ENCODE measurements at places on chromosomes 16 and 17.

DNA sequence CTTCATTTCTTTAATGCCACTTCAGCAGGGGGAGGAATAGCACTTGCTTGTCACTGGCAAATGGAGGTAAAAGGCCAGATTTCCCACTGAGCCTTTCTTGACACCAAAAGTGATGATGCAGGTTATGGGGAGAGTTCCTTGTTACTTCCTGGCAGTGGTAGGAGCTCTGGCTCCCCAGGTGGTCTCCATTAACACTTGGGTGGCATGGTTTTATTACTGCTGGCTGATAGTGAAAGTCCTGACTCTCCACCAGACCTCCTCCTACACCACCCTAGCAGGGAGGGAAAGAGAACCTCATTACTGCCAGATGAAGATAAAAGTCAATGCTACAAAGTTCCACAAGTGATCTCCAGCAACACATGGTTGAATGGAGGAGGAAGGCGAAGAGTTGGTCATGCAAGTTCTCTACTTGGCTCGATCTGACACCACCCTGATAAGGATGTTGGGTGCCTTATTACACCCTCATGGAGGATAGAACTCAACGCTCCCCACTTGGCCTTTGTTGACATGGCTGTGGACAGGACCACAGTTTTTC is 152.7 kb upstream of the GNAO1 start:
- DNase-seq, result no peak

DNA sequence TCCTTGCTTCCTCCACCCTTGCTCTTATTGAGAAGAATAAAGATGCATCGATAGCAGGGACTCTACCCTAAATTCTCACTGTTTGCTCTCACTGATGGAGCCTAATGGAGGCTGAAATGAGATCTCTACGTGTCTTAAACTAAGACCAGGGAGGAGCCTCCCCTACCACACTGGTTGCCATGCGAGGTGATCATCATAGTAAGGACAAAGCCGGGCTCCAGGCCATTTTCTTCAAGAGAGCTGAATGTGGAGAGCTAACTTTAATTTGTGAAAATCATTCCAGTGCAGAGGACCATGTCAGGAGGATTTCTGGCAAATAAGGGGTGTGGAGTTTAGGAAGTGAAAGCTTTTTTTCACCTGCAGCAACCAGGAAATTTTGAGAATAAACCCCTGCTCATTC is 5.6 kb downstream of the CDH11 start:
- DNase-seq, result no peak

DNA sequence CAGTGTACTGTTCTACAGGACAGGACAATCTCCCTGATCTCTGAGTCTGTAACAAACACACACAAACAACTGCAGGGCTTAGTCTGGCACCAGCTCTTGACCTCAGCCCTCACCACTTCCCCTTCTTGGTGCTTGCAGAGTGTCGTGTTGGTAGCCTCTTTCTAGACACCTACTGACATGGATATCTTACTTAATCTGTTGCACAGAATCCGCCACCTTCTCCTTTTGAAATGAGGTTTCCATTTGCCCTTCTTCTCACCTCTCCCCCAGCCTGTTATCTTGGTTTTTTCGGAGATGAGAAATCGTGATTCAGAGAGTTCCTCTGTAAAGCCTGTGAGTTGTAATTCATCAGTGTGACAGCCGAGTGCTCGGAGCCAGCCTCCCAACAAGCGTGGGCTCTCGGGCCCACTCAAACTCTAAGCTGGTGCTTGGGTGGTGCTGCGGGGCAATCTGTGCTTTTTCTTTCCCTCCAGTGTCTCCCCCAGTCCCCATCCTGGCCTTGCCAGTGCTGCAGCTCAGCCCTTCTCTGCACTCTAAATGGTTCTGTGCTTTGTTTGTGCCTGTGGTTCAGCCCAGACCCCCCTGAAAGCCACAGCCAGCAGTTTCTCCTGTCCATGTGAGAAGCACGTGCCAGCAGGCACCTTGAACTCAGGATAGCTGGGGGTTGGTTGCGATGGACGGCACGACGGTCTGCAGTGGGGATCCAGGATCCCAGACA is 28.1 kb downstream of the KIAA0513 start:
- DNase-seq, result peak; percentile 96

- DNase-seq, result no peak
Observed at GRCh38 chr17:61118871-61119270, 280.8 kb upstream of the TBX2 start.

DNA sequence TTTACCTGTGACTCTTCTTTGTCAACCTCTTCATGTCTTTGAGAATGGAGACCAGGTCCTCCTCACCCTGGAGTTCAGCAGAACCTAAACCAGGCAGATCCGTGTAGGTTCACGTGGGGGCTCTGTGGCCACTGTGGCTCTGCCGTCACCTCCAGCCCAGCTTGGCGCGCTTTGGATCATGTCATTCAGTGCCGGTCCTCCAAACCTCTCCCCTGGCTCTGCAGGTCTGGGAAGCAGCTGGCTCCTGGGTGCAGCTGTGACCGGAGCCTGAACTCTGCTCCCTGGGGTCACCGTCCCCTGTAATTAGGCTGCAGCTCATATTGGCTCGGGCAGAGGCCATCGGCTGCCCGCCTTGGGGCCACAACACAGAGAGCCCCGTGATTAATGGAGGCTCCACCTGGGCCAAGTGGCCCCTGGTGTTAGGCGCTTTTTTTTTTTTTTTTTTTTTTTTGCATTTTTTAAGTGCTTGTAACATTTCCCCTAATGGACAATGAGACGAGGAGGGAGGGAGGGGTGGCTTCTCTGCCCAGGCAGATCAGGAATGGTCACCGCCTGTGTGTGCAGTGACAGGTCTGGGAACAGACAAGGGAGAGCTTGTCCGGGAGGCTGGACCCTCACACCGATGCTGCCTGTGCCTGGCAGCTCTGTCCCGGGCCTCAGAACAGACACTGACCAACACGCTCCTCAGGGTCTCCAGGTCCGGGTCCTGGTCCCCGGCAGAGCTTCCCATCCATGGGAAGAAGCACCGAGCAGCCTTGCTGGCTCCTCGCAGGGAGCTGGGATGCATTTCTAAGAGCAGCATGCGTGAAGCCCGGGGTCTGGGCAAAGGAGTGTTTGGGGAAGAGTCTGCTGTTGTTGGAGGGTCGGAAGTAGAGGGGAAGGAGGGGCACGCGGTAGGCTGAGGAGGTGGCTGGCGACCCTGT is 247.9 kb downstream of the SEC14L1 start:
- no peak for DNase-seq

DNA sequence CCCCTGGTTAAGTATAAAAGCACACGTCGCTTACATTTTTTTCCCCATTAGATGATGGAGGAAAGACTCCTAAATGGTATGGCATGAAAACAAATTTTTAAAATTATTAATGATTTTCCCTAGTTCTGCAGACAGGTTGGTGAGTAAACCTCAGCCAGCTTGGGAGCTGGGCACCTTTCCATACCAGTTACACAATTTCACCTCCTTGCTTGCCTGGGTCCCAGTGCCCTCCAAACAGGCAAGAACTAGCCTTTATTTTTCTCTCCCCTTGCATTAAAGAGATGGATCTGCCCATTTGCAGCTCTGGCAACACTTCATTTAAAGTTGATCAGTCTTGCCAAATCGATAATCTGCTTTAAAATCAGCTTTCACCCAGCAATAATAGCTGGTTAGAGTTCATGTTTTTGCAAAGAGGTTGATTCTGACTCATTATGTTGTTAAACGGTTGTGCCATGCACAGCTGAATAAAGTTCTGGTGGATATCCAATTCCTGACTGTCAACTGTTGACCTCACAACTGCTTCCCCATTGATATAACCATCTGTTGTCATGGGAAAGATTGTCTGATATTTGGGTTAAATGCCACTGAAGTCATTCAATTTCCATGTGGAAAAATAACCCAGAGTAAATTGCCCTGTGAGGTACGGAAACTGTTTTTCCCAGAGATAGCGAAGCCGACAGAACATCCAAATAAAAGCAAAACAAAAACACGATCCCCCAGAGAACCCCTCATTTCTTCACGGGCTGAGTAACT is 1.3 kb downstream of the C17orf58 start:
- DNase-seq, result no peak

DNA sequence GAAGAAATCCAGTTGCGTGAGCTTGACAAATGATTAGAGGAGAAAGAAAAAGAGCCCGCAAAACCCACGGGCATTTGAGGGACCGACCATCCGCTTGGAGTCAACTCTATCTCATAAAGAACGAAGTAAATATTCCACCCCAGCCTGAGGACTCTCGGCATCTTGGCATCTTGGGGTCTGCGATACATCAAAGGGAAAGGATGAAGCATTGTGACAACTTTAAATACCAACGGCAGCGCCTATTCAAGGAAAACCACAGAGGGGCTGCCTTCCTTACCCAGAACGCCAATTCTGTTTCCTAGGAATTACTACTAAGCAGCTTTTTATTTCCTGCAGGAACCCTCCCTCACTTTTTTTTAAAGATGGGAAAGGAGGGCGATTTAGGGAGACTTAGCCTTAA is 152.2 kb downstream of the FOXL1 start:
- DNase-seq, result no peak

GRCh38 chr17:3838206-3838605 is 7.8 kb downstream of the NCBP3 start:
- DNase-seq, result peak; percentile 39

DNA sequence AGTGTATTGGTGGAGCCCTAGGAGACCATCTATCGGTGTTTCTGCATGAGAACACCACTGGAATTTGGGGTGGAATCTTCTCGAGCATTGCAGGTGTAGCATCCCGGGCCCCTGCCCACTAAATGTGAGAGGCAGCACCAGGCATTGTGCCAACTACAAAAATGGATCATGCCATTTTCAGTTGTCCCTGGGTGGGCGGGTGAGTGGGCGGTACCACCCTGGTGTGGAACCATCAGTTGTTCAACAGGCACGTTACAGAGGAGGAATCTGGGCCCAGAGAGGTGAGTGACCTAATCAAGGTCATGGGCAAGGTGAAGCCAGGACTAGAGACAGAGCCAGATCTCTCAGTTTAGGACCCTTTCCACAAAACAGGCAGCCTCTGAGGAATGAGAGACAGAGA is 8.8 kb downstream of the PIPOX start:
- no peak for DNase-seq

GRCh38 chr16:67814567-67814966 is 7.9 kb downstream of the TSNAXIP1 start:
- no peak for DNase-seq

- DNase-seq, result no peak
Observed at GRCh38 chr16:89431630-89432029, 58.7 kb downstream of the ANKRD11 start.

GRCh38 chr17:68356520-68356919 is 65.2 kb downstream of the ARSG start:
- DNase-seq, result peak; percentile 92

- no peak for DNase-seq
Observed at GRCh38 chr16:78735337-78735736, 635.9 kb downstream of the WWOX start.

DNA sequence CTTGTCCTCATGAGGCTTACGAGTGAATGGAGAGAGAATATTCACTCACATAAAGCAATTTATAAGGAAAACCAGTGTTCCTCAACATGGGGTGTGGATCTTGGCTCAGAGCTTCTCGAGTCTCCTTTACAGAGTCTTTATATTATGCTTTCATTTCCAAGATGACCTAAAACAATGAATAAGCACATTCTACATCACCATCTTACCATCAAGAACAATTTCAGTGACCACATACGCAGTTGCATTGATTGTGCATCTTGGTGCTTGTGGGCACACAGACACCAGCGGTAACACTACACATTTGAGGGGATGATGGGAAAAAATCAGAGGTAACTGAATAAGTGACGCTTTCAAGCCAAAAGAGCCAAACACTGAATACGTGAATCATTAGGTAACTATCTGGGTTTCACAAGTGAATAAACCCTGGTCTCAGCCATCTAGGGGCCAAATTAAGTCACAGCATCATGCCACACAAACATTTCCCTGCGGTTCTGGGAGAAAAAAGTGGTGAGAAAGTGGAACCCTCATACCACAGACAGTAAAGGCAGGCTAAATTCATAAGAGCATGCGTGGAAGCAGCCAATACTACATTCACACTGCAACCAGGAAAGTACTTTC is 9.4 kb downstream of the CWC25 start:
- peak; percentile 69 for DNase-seq

DNA sequence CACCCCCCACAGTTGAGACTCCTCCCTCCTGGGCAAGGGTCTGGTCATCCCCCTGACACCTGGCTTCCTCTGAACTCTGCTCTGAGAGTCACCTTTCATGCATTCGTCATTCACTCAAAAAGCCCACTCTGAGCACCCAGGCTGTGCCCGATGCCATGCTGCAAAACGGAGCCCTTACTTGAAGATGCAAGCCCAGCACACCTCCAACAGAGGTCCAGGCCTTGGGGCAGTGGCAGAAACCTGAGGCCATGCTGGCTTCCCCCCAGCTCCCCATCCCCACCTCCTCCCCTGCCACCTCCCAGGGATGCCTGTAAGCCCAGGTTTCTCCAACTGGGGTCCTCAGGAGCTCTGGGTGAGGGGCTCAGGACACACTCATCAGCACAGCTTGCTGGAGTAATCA is 67.7 kb upstream of the TNRC6C start:
- DNase-seq, result no peak

GRCh38 chr16:12568438-12568837 is 235.2 kb downstream of the CPPED1 start:
- no peak for DNase-seq

GRCh38 chr17:63714550-63715277 is 14.8 kb upstream of the LIMD2 start:
- peak; percentile 31 for DNase-seq

DNA sequence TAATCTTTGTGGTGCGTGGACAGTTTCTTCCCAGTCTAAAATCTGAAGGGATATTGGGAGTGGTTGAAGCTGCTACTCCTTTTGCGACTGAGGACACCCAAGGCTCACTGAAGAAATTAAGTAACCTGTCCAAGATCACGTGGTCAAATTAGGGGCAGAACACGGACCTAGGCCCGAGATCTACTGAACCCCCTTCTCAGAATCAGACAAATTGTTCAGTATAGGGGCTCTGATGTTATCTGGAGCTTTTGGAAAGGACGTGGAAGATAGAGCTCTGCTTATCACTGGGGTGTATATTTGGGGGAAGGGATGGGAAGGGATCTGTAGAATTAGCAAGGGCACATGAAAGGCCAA is 857 bp downstream of the TANGO6 start:
- DNase-seq, result no peak

DNA sequence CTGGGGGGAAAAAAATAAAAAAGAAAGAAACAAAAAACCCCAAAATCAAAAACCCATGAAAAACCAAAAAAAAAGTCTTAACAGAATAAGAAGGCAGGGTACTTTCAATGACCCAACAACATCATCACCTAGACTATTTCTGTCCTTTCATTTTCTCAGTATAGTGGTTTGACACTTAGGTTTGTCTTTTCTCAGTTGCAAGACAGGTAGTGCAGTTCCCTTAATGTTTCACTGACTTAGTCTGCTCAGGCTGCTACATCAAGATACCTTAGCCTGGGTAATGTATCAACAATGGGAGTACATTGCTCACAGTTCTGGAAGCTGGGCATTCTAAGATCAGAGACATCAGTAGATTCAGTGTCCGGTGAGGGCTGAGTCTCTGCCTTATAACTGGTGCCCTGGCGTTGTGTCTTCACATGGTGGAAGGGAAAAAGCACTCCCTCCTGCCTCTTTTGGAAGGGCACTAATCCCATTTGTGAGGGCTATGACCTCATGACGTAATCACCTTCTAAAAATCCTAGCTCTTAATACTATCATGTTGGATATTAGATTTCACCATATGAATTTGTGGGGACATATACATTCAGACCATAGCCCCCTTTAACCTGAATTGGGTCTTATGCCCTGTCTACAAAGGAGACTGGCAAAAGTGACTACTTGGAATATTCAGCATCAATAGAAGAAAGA is 362.3 kb upstream of the RBFOX1 start:
- DNase-seq, result no peak
